ENCODE measurements at places on chromosomes 5 and 9.

- peak; percentile 20 for DNase-seq
These were observed 32.7 kb downstream of the PKD2L2 start for GRCh38 chr5:137921931-137922330.

DNA sequence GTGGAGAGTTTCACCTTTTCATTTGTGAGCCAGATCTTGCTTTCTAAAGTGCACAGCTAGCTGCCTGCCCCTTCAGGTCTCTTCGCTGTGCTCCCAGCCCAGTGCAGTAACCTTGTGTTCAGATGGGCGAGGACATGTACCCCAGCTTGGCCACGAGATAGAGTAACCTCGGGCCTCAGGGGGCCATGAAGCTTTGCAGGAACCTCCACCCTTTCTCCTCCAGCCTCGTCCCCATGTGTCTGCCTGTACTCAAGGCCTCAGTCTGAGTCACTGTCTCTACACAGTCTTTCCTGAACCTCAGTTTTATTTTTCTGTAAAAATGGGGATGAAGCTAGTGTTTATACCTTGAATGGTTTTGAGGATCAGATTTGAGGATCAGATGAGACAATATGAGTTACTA, 37.9 kb downstream of the ERGIC1 start:
- no peak for DNase-seq

DNA sequence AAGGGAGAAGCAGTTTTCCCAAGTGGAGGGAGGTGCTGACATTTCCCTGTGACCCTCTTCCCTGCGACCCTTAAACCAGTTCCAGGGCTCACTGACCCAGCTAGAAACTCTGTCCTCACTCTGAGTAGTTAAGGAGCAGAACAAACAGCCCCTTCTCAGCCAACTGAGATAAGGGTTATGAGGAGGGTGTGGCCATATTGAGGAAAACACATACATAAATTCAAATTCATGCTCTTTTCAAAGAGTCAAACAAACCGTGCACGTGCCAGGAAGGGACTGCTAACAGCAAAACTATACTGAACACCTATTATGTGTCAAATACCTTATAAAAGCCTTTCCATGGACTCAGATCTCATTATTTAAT, 4.9 kb upstream of the AKNA start:
- no peak for DNase-seq

DNA sequence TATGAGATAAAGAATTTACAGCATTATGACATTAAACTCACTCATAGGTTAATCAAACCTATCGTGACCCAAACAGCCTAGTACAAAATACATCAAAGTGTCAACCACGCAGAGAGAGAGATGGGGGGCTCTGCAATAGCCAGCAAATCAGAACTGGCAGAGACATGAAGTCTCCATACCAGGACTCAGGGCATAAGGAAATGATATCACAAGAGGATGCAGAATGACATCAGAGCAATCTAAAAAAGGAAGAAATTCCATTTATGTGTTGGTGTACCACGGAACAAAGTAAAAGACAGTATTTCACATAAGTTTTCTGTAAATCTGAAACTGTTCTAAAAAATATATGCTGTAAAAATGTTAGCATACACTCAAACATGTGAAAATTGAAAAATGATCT, 24.6 kb downstream of the BICD2 start:
- peak; percentile 28 for DNase-seq

- no peak for DNase-seq
These were observed 161.0 kb upstream of the SLC12A2 start for GRCh38 chr5:127922603-127923002.

DNA sequence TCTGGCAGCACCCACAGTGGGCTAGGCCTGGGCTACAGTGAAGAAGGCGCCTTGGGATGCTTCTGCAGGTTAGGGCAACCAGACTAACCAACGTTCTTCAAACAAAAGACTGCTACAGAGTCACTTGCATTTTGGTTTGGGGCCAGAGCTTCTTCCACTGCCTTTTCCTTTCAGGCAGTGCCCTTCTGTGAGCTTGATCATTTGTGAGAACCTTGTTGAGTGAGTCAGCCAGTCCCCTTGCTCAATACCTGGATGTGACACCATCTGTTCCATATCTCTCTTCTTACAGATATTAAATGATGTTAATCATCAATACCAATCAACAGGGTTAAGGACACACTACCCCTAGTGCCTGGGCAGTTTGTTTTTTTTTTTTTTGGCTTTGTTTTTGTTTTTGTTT, 46.5 kb upstream of the VDAC1 start:
- DNase-seq, result no peak

DNA sequence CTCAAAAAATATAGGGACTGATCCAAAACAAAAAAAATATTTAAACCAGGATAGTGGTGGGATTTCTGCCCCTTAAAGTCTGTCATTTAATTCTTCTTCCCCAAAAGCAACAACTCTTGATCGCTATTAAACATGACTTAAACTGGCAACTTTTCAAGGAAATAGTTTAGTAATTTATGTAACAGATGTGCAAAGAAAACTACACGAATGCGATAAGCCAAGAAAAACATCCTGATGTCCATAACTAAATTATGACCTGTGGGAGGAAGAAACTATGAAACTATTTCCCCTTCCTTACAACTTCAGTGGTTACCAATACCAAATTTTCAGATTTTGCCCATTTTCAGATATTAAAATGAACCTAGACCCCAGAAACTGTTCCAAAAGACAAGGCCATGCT, 31.5 kb downstream of the CLINT1 start:
- no peak for DNase-seq

- peak; percentile 89 for DNase-seq
These were observed at the start of gene ZNF474 for GRCh38 chr5:122129306-122129705. Gene ZNF474 (plus strand): TSS chr5:122129546. CDS start chr5:122151991, 22,445 bp downstream.

GRCh38 chr5:176438959-176439757, 9.0 kb upstream of the FAF2 start:
- peak; percentile 38 for DNase-seq

GRCh38 chr9:5263351-5264218, 32.4 kb downstream of the INSL4 start:
- no peak for DNase-seq

GRCh38 chr5:41707853-41708603, 162.2 kb downstream of the OXCT1 start:
- peak; percentile 50 for DNase-seq

DNA sequence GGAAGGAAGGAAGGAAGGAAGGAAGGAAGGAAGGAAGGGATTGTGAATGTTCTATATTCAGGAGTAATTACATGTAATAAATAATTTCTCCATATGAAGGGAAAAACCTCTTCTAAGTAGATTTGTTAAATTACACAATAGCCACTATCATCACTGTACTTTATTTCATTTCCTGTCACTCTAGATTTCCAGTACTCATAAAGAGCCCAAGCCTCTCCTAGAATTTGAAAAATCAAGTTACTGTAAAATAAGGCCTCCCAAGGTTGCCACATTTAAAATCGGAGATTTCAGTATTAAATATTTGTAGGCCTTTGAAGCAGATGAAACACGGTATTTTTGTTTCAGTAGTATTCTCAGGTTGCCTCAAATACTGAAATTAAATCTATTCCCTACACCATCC, 499.0 kb downstream of the CDH10 start:
- no peak for DNase-seq

- DNase-seq, result no peak
These were observed 37.1 kb downstream of the VAV2 start for GRCh38 chr9:133954862-133955529.

DNA sequence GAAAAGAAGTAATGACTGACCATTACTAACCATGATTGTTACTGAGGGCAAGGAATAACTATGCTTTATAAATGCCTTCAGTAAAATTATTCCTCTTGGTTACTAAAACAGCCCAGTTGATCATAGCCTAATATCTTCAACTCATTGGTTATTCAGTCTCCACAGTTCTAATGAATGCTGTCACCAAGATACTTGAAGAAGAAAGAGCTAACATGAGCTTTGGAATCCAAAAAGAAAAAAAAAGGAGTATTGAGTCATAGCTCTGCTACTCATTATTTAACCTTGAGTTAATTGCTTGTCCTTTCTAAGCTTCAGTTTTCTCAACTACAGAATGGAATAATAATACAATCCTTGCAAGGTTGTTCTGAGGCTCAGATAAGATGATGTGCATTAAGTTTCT, 187.7 kb downstream of the BRINP1 start:
- DNase-seq, result no peak

GRCh38 chr9:13756943-13757342, 477.5 kb upstream of the MPDZ start:
- no peak for DNase-seq

DNA sequence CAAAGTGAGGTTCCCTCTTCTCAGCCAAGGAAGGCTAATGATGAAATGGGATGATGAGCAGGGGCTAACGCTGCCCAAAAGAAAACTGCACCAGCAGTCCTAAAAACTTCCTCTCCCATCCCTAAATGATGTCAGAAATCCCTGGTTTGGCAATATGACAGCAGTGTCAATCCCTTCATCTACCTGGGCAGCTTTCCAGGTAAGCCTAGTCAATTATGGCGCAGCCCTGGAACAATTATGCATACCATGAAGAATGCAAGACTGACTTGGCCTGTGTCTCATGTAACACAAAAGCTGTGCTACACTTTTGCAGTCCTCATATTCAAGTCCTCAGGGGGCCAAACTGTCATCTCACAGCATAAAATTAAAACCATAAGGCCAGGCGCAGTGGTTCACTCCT, 7.0 kb downstream of the DMGDH start:
- DNase-seq, result no peak

DNA sequence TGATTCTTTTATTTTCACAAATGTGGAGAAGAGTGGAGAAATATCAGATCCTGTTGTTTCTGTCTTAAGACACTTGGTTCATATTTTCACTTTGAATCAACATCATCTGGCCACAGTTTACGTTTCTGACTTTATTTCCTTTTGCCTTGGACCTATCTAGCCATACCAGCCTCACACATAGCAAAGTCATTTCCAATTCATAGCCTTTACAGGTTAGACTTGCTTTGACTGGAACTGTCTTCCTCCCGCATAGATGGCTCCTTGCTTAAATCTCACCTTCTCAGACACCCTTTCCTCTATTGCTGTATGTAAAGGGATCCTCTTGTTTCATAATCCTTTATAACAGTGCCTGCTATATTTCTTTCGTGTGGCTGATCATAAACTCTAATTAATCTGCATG, 297.8 kb downstream of the SH3GL2 start:
- DNase-seq, result no peak

- no peak for DNase-seq
These were observed 113.6 kb downstream of the DPYSL3 start for GRCh38 chr5:147396070-147396823.

DNA sequence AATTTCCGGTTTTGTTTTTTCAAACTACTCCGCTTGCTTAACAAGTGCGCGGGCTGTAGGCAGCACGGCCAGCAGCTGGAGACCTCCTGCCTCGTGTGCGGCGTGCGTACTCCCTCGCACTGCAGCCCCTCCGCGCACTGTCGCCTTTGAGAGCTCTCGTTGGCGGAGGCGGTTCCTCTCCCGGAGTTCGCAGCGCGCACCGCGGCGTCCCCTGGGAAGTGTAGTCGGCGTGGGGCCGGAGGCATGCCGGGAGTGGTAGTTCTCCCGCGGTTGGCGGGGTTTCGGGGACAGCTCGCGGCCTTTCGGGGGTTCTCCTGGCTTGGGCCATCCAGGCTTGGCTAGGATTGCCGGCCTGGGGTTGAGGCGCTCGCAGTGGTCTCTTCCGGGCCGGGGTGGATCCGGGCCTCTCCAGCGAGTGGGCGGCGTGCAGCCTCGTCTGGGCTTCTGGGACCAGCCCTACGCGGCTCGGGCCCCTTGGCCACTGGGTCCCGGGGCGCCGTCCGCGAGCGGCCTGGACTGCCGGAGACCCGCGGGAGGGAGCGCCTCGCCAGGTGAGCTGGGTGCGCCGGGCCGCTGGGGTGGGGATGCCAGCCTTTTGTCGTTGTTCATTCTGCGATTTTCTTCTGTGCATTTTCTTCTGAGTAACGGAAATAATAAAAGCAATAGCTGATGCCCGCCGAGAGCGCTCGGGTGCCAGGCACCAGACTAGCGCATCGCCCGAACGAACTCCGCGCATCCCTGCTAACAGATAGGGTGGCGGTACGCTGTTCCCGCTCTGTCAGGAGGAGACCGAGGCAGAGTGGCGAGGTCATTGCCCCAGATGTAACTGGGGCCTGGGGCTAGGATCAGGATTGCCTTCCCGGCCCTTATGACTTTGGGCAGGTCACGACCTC, at the start of gene ZNF354C:
TSS of gene ZNF354C (plus strand) at position 258 of the 893 bp plus-strand sequence. CDS start 1,696 bp downstream, outside the sequence.
- peak; percentile 96 for DNase-seq

- no peak for DNase-seq
These were observed 78.5 kb downstream of the RGS3 start for GRCh38 chr9:113542006-113542405.

DNA sequence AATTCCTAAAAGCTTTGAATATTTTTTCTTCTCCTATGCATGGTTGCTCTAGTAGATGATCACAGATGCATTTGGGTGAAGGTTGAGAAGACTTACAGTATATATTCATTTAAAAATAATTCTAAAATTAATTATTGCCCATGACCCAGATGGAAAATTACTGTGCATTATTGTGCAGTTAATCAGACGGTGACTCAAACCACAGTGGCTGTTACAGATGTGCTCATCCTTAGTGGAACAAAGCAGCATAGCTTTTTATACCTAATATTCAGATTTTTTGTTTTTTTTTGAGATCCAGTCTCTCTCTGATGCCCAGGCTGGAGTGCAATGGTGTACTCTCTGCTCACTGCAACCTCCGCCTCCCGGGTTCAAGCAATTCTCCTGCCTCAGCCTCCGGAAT, 10.7 kb downstream of the OR2V1 start:
- DNase-seq, result peak; percentile 66

DNA sequence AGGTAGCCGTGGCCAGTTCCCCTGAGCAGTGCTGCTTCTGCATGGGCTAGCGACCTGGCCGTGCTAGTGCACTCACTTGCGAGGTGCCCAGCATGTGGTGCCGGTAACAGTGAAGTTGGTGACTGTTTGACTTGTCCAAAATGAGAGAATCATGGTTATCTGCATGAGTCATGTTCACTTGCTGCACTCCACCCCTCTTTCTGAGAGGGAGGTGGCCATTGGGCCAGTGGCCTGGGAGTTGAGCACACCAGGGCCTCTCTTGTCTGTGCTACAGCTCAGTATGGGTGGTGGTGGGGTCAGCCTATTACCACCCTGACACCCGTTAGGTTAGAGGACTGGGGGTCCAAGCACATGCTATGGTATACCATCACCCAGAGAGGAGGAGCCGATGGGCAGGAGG, 55.4 kb upstream of the GARNL3 start:
- DNase-seq, result peak; percentile 43

DNA sequence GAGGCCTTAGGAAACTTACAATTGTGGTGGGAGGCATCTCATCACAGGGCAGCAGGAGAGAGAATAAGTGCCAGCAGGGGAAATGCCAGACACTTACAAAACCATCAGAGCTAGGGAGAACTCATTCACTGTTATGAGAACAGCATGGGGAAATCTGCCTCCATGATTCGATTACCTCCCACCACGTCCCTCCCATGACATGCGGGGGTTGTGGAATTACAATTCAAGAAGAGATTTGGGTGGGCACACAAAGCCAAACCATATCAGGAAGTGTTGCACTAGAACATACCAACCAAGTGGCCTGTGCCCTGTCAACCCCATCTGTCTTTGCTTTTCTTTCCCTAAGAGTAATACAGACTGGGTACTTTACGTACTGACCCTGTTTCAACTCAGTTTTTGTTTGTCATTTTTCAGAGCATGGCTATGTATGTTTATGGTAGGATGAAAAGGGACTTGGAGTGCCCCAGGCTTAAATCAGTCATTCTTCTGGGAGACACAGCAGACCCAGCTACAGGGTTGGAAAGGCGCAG, 58.3 kb upstream of the TGFBR1 start:
- DNase-seq, result no peak

GRCh38 chr5:148884339-148885020, 58.1 kb downstream of the ADRB2 start:
- DNase-seq, result no peak
